Placental pericyte (primary cell): ENCODE measurements at places on chromosomes 7 and 10. TPM values are rescaled to one million over a fixed set of nuclear protein-coding genes. Genes with fewer than 3 reads are reported as not detected.

The TMUB1 gene
- 29.1 and 33.1 TPM in 2 replicates for total RNA-seq

The HOXA9 gene
- total RNA-seq = 14.2 and 23.2 TPM in 2 replicates

The HECTD2 gene
- 7.4 and 12.9 TPM in 2 replicates for total RNA-seq

The PTPN12 gene
- 63.5 and 102 TPM in 2 replicates for total RNA-seq

The AFAP1L2 gene
- 12.6 and 62.2 TPM in 2 replicates for total RNA-seq

The TMEM243 gene
- 21.3 and 68.3 TPM in 2 replicates for total RNA-seq

The GATA3 gene
- total RNA-seq = 0.29 TPM in 1 of 2 replicates, not detected in the other

The PCLO gene
- total RNA-seq = under 0.01 and 0.14 TPM in 2 replicates

The GIMAP2 gene
- 0.66 and 0.72 TPM in 2 replicates for total RNA-seq

The CNOT4 gene
- total RNA-seq = 7.9 and 14.6 TPM in 2 replicates

The HOXA1 gene
- 0.14 TPM in 1 of 2 replicates, not detected in the other for total RNA-seq

The MSMB gene
- not detected in 2 replicates for total RNA-seq

The PDZD7 gene
- total RNA-seq = 0.22 and 0.57 TPM in 2 replicates

The PNLIPRP2 gene
- total RNA-seq = not detected in 2 replicates

The MTPN gene
- total RNA-seq = 74.8 and 176 TPM in 2 replicates
